ENCODE measurements at places on chromosomes 6 and 20.

- DNase-seq, result peak; percentile 92
Observed at GRCh38 chr20:43938932-43939761, 24.5 kb downstream of the TOX2 start.

GRCh38 chr6:107118976-107119375 lies 3.7 kb upstream of the BEND3 start:
- peak; percentile 83 for DNase-seq

DNA sequence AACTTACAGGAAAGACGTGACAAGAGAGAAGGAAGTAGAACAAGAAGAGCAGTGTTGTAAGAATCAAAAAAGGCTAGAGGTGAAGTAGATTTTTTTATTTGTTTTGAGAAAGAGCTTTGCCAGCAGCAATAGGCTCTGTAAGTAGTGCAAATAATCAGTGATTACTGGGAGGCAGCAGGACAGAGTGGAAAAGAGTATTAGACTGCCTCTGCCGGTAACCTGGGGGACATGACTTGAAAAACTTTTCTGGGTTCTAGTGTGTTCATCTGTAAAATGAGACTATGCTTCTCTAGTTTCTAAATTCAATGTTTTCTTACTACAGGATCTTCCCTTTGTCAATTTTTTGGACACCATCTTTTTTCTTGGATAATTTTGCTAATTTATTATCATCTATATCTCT lies 5.8 kb upstream of the IRAK1BP1 start:
- DNase-seq, result no peak

GRCh38 chr20:20699144-20699543 lies 13.3 kb downstream of the RALGAPA2 start:
- DNase-seq, result no peak

GRCh38 chr6:93684339-93684738 lies 265.0 kb upstream of the EPHA7 start:
- no peak for DNase-seq

DNA sequence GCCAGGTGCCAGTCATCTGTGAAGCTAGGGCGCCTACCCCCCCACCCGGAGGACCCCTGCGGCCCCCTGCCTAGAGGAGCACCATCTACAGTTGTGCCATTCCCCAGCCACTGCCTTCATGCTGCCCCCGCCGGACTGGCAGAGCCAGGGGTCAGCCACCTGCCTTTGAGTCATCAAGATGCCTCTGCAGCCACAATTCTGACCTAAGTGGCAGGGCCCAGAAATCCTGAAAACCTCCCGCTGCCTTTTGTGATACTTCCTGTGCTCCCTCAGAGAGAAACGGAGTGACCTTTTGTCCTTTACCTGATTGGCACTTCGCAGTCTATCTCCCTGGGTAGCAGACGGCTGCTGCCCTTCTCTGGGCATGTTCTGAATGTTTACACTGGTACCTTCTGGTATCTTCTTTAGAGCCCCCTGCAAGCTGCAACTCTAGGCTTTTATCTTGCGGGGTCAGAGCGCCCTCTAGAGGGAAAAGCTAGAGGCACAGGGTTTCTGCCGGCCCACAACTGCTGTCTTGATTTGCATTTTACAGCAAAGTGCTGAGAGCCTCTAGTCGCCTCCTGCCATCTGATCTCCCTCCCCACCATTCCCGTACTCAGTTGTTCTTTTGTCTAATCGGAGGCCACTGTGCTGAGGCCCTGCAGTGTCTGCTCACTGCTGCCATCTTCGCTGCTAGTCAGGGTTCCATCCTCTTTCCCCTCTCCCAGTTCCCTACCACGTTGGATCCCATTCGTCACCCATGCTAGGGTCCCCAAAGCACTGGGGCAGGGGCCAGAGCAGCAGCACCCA lies 26.9 kb downstream of the SPATA2 start:
- peak; percentile 80 for DNase-seq

- DNase-seq, result peak; percentile 27
Observed at GRCh38 chr20:33561692-33562601, 72.1 kb downstream of the CBFA2T2 start.

- DNase-seq, result no peak
Observed at GRCh38 chr6:107691062-107691751, 132.9 kb downstream of the SCML4 start.
